ENCODE measurements at places on chromosomes 12 and 14.

- no peak for DNase-seq
These were observed 189.7 kb downstream of the EPS8 start for GRCh38 chr12:15599266-15600037.

- no peak for DNase-seq
These were observed 12.1 kb upstream of the PPP4R4 start for GRCh38 chr14:94161981-94162380.

DNA sequence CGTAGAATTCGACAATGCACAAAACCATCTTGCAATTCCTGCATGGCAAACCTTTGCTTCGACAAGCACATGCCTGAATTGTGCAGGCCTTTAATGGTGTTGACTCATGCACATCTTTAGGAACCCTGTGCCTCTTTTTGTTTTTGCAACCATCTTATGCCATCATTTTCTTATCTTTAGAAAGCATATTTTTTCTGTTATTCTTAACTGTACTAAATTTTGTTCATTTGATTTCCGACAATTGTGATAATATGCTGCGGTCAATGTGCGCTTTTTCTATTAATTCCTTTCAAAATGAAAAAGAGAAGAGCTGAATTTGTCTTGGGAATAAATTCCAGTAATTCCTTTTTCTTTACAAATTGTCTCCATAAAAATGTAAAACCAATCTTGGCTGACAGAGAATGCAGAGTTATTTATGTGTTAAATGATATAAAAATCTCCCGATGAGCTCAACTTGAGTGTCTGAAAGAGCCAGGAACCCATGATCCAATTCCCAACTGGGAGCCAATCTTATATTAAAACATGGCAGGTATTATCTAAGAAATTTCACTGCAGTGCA lies 20.1 kb upstream of the CDK17 start:
- no peak for DNase-seq

GRCh38 chr12:111122458-111122878 lies 202.1 kb upstream of the MYL2 start:
- no peak for DNase-seq

GRCh38 chr12:121214166-121214777 lies 4.3 kb downstream of the P2RX4 start:
- DNase-seq: no peak

- peak; percentile 46 for DNase-seq
These were observed 4.1 kb upstream of the ACVR1B start for GRCh38 chr12:51947246-51947996.

DNA sequence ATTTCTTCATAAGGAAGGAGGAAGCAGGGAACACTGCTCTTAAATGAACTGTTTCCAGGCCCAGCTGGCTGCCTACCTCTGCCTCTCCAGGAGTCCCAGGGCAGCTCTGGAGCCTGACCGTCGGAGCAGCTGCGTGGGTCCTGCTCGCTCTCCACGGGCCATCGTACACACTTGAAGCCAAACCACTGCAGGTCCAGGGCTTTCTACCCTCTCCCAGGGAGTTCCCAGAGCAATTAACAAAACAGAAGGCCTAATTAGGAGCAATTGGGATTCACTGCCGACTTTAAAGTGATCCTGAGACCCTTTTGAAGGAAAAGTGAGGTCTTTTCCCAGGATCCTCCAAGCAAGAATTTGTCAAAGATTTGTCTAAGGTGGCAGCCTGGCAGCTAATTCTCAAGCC lies 76.9 kb downstream of the OTX2 start:
- DNase-seq: peak; percentile 66

DNA sequence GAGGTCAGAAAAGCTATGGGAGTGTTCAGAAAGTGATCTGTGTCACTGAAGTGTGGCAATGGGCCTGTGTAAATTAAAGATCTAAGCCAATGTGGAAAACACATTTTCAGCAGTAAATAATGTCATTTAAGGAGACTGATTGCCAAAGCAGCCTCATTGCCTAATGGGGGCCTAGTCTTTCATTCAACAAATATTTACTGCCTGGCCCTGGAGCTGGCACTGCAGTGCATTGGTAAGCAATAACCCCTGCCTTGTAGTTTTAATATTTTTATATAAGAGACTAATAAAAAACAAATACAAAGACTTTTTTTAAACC lies 326.6 kb downstream of the BTG1 start:
- DNase-seq: no peak

GRCh38 chr14:23044840-23045239 lies 2.8 kb downstream of the PSMB11 start:
- no peak for DNase-seq

GRCh38 chr14:102192840-102193502 lies 53.3 kb downstream of the WDR20 start:
- no peak for DNase-seq

DNA sequence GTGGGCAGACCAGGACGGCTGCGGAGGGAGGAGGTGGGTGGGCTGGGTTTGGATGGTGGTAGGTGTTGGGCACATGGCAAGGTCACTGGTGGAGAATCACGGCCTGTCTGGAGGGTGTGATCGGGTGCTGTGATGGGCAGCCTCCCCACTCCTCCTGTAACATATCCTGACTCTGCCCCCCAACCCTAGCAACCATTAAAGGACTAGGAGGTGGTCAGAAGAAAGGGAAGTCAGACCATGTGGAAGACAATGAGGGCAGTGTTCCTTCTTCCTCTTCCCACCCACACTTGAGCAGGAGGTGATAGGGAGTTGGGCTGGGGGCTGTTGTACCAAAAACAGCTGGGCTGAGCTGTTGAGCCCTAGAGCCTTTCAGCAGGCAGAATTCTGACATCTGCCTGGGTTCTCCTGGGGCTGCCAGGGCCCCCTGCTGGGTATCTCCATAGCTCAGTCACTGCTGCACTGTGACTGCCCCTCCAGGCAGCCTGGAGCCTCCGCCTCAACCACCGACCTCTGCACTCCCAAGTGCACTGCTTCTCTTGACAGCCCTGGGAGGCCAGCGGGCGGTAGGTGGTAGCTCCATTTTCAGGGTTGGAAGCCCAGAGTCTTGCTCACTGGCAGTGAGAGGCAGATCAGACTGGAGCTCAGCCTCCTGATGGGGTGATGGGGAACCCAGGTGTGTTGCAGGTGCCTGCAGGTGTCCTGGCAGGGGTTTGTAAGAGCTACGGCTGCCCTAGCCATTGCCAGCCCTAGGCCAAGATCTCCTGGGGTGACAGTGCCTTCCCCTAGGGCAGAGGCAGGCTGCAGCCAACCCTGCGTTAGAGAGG lies 15.4 kb downstream of the VASH1 start:
- DNase-seq: peak; percentile 61

All from islet precursor cell (in vitro differentiated cells).